ENCODE measurements at places on chromosomes 2 and 18.

GRCh38 chr2:179936654-179937053 lies 70.4 kb downstream of the CWC22 start:
- DNase-seq, result no peak

- DNase-seq, result peak; percentile 60
Measured at GRCh38 chr2:72579591-72580180, 246.1 kb downstream of the EXOC6B start.

- no peak for DNase-seq
Measured at GRCh38 chr18:79577451-79578395, 101.9 kb upstream of the CTDP1 start.

- no peak for DNase-seq
Measured at GRCh38 chr2:42510608-42511243, 16.9 kb upstream of the KCNG3 start.

DNA sequence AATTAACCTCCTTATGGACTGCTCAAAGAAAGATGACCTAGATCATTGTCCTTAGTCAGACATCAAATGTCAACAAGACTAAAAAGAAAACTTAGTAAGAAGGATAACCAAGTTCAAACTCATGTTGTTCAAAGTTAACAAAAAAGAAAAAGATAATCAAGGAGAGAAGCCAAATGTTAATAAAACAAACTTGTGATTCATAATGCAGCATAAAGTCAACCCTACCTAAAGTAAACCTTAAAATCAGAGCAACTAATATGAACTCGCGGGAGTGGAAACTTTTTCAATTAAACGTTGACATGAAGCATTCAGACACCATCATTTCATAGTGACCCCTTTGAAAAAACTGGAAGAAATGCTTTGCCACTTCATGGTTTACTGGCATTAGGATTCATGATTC lies 52.9 kb downstream of the DNER start:
- no peak for DNase-seq

DNA sequence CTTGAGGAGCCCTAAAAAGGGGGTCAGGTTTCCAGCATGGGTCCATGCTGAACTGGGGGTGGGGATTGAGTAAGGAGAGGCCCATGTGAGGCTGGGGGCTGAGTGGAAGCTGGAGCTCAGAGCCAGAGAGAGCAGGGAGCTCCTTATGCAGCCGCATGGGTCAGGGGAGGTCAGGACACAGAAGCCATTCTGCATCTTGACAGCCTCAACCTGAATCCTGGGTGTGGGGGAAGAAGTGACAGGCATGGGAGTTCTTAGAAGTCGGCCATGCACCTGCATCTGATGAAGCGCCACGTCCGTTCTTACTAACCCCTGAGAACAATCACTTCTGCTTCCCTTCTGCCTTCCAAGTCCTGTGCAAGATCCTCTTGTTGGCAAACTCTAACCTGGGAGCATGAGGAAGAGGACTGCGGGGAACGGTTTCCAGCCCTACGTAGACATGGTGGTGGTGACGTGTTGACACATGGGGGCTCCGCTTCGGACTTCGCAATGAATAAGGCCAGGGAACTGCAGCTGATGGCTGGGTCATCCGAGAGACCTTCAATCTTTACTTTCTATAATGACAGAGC lies 22.3 kb downstream of the GNLY start:
- DNase-seq, result no peak

DNA sequence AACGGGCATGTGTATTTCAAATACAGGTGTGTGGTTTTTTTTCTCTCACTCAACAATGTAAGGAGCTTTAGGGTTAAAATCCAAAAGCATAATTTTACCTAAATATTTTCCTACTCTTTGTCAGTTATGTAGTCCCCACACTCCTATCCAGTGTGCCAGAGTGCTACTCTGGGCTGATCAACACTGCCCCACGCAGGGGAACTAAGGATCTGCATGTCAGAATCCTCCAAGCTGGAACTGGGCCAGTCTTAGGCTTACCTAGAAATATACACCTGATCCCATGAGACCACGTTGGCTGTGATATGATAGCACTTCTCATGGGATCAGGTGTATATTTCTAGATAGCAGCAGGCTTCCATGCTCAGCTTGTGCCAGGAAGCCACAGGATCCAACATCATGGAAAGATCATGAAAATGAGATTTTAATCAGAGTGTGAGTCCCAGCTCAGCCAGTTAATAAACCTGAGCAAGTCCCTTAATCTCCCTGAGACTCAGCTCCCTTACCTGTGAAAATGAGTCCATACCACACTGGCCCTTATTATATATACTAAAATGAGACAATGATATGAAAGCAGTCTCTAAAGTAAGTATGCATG lies 29.7 kb downstream of the CCDC141 start:
- no peak for DNase-seq

- no peak for DNase-seq
Measured at GRCh38 chr2:232776435-232776834, at the start of gene KCNJ13. Gene KCNJ13 (minus strand): TSS chr2:232776565. CDS start chr2:232771362, 5,203 bp downstream.

GRCh38 chr2:44839771-44840502 lies 101.6 kb upstream of the SIX3 start:
- DNase-seq, result no peak

DNA sequence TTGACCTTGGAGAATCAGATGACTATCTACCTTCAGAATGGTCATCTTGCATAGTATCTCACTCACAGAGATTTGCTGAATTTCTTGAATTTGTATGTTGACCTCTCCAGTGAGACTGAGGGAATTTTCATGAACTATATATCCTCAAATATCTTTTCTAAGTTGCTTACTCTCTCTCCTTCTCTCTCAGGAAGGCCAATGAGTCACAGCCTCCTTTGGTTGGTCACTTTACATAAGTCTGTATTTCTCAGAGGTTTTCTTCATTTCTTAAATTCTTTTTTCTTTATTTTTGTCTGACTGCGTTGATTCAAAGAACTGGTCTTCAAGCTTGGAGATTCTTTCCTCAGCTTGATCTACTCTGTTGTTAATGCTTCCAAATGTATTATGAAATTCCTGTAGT lies 51.7 kb downstream of the VIT start:
- no peak for DNase-seq

GRCh38 chr2:175074478-175074877 lies 69.3 kb upstream of the CHN1 start:
- DNase-seq, result no peak

GRCh38 chr2:72062336-72062735 lies 85.3 kb downstream of the CYP26B1 start:
- no peak for DNase-seq

GRCh38 chr2:144405982-144406788 lies 113.7 kb downstream of the ZEB2 start:
- DNase-seq, result no peak

DNA sequence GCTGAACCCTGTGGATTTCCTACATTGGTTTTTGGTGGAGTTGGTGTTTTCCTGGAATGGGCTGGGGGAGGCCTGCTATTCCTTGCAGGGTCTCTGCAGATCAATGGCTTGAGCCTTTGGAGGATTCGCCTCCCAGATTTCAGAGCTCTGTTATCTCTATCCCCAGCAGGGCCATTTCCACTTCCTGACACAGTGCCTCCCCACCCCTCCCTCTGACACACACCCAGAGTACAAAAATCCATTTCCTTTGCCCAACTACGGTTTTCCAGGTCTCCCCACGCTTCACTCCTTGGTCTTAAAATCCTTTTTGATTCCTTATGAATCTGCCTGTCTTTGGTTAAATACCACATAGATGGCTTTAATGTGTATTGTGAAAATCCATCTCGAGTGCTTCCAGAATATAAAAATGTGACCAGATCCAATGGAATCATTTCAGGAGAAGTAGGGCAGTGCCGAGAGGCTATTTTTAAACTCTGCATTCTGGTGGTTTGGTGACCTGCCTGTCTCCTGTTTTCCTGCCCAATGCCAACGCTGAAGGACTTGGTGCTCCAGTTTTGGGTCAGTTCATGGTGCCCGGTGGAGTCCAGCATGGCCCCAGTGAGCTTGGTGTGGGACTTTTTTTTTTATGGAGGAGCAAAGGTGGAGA lies 60.9 kb downstream of the ARL4C start:
- DNase-seq, result no peak

DNA sequence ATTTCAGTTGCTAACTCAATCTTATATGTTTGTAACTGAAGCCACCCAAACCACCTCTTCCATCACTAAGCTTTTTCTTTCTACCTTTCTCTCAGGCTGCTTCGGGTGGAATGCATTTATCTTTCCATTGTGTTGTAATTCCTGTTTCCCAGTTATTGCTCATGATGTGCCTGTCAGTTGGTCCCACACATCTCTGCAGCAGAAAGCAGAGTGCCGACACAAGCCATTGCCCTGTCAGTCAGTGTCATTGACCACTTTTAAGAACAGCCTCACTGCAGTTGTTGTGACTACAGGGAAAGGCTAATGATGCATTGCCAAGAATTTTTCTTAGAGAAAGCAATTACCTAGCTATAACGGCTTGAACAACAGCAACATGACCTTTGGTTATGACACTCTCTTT lies 24.8 kb upstream of the KCNJ3 start:
- no peak for DNase-seq

DNA sequence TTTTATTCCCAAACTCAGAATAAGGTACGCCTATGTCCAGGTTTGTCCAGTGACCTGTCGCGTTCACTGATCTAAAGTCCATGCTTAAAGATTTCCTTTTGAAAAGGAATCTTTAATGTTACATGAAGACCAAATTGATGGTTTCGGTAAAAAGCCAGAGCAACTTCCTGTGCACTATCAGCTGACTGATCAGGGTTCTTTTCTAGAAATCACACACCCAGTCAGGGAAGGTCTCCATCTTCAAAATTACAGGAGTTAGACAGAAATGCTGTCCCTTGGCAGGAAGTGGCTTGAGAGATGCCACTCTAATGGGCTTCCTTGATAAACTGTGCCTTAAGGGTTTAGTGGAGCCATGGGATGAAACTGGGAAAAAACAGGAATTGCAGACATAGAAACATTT lies 14.7 kb upstream of the ARHGAP25 start:
- no peak for DNase-seq

GRCh38 chr2:157657101-157657500 lies 28.4 kb upstream of the ACVR1C start:
- no peak for DNase-seq

GRCh38 chr2:105237045-105237765 lies 4.3 kb upstream of the GPR45 start:
- no peak for DNase-seq

DNA sequence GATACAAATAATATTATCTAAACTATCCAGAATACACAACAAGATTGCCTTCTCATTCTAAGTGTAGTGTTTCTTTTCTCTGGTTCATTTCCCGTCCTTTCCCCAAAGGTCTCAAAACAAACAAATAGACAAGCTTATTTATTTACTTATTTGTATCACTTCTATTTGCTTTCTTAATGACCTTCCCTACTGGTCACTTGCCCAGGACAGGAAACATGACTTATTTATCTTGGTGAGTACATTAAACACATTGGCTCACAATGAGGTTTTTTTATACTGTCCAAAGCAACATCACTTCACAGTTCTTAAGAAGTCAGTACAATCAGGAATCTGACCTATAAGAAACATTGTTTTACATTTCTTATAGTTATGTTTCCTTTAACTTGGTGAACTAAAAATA lies 123.3 kb upstream of the KYNU start:
- DNase-seq, result no peak
